ENCODE measurements at places on chromosomes 1 and 21.

GRCh38 chr1:24321126-24321525 lies 2.0 kb downstream of the GRHL3 start:
- DNase-seq = no peak

GRCh38 chr1:8663915-8664329 lies 153.5 kb downstream of the RERE start:
- DNase-seq = no peak

DNA sequence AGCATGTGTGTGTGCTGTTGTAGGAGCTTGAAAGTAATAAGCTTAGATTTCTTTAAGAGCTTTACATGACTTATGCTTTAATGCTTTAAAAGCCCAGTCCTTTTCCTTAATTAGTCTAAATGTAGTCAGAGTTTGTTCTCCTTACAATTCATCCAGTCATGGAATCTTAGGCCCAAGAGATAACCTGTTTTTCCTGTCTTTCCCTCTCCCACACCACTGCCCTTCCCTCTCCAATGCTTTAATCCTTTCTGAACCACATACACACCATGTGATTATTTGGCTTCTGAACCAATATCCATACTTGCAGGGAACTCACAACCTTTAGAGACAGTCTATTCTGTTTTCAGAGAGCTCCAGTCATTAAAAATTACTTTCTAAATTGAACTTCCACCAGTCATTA lies 37.6 kb downstream of the ALG6 start:
- DNase-seq = no peak

DNA sequence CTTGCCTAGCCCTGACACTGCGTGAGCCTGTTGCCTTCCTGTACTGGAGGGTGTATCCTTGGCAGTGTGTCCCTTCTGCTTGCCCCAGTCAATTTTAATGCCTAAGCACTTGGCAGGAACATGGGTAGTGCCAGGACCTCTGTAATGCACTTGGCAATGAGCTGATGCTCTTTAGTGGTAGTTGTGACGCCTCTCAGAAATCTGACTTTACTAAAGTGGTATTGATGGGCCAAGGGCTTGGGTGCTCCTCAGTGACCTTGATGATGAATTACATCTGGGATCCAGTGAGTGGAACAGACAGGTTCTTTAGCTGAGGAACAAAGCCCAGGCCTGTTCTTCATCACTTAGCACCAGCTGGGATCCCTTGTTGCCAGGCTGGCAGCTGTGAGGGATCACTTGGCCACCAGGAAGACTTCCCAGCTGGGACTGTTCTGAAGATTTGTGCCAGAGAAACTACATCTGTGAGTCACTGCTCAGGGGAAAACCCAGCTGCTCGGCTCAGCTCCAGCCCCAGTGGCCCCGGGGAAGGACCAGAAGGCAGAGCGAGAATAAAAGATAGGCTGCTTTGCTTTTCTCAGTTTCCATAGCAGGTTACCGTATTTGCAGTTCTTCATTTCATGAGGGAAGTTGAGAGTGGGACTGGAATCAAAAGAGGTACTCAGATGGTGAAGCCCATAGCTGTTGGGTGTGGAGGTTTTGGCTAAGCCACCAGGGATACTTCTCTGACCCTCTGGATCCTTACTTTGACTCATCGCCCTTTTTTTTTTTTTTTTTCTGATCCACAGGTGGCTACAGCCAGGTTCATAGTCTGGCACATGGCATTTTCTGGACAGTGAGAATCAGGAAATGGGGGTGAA lies 28.5 kb upstream of the KCNA2 start:
- DNase-seq = peak; percentile 47

DNA sequence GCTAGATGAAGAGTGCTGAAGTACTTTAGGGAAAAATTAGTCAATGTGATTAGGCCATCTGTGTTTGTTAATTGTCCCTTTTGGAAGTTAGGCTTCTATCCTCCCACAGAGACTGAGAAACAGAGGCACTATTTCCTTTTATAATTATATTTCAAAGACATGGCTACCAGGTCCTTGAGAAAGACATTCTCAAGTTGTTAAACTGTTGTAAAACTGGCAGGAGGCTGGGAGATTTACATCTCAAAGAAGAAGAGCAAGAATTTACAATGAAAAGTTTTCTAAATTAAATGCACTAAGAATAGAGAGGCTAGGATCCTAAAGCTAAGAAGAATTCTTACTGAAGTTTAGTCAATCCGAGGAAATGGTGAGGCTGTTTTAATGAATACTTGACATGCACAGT lies 74.0 kb upstream of the BRINP3 start:
- DNase-seq = no peak

DNA sequence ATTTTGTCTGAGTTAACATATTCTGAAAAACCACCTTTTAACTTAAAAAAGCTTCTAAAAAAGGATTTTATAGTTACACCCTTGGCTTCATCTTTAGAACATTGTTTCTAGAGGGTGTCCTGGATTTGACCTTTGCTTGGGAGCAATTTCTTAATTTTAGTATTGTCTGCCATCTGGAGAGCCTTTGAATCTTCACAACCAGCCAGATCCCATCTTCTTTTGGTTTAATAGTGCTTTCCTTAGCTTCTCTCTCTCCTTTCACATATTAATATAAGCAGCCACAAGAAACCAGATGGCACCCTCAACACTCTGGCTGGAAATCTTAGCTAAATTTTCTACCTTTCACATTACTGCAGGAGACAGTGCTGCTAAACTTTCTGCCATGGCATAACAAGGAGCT lies 76.5 kb upstream of the TSPAN2 start:
- no peak for DNase-seq

DNA sequence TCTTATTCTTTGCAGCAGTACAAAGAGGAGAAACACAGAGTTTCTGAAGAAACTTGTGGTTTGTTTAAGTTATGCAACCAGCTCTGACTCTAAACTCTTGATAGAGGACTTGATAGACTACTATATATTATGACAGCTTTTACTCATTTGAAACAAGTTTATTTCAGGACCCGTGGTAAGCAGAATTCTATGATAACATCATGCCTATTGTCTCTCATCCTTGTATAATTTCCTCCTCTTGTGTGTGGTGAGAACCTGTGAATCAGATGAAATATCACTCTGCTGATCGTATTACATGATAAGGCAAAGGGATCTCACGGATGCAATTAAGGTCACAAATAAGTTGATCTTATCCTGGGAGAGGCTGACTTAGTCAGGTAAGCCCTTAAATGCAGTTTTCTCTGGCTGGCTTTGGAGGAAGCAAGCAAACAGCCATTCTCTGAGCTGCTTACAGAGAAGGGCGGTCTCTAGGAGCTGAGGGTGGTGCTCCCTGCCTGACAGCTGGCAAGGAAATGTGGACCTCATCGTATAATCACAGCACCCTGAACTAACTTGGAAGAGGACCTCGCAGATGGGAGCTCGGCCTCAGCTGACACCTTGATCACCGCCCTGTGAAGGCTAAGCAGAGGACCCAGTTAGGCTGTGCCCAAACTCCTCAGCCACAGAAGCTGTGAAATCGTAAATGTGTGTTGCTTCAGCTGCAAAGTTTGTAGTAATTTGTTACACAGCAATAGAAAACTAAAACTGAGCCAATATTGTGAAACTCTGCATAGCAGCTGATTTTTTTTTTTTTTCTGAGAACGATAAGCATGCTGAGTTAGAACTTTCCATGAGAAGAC lies 151.1 kb upstream of the DPT start:
- DNase-seq = peak; percentile 52

DNA sequence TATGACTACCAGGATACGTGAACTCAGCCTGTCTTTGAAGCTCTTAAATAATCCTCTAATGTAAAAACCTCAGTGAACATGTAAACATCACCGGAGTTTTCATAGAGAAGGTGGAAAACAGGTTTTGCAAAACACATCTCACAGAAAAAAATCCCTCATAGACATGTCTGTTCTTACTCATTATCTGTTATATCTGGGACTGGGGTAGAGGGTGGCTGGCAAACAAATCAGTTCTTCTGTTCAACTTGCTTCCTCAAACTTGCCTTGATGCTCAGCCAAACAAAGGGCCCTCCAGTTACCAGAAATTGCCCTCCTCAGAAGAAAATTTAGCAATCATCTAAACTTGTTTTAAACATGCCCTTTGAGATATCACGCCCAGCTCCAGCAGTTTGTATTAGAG lies 66.1 kb upstream of the CXADR start:
- no peak for DNase-seq

GRCh38 chr1:22722901-22723550 lies 12.4 kb downstream of the EPHB2 start:
- no peak for DNase-seq

GRCh38 chr1:145778146-145778540 lies 45.8 kb downstream of the RNF115 start:
- peak; percentile 22 for DNase-seq

DNA sequence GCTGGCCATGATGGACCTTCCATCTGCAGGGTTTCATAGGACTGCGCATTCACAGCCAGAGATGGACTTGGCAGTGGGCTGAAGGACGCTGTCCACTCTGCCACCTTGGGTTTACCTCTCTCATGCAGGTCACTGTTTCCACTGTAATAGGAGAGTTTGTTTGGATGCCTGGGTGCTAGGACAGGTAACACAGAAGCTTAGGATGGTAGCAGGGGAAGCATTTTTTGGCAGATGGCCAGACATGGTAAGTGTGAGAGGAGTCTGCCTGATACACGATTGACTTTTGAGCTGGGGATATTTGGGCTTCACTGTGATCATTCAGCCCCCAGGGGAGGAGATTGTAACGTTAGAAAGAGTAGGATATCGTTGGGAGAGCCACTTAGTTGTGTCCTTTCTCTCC lies 11.8 kb downstream of the PSEN2 start:
- peak; percentile 15 for DNase-seq

DNA sequence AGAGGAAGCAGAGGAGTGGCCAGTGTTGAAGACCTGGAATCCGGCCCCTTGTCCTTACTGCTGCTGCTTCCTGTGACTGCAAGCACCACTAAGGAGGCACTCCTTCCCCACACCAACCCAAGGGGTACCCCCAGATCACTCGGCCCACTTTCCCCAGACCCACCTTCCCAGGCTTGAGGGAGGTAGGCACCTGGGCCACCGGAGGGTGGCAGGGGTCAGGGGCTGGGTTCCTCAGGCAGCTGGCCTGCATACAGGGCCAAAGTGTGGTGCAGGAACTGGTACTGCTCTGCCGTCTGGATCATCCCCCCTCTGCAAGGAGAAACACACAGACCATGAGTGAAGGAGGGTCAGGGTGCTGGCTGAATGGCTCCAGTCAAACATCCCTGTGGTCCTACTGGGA lies 3.9 kb upstream of the ARL8A start:
- DNase-seq = no peak

DNA sequence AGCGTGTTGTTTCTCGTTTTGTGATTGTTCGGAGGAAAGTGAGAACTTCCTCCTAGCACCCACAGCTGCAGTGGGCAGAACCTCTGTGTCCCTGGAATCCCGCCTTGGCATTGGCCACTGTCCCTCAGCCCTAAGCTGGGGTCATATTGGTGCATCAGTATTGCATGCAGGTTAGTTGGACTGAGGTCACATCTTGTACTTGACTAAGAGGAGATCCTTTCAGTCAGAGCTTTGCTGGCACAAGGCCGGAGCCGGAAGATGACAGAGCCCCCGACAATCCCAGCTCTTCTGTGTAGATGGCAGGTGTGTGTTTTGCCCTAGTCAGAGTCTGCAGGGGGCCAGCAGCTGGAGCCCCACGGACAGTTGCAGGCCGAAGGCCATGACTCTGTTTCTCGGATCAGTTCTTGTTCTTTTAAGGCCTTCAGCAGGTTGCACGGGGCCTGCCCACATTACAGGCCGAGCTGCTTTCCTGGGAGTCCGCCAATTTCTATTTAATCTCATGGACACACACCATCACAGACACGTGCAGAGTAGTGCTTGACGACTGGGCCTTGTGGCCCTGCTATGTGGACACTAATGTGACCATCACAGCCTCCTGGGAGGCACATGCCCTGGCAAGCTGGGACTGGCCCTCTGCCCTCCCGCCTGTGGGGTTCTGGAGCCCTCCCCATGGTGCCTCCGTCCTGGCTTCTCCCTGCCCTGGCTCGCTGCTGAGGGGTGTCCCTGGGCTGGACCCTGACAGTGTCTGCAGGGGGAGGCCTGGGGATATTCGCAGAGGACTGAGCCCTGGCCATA lies 14.9 kb downstream of the SNAP47 start:
- no peak for DNase-seq

DNA sequence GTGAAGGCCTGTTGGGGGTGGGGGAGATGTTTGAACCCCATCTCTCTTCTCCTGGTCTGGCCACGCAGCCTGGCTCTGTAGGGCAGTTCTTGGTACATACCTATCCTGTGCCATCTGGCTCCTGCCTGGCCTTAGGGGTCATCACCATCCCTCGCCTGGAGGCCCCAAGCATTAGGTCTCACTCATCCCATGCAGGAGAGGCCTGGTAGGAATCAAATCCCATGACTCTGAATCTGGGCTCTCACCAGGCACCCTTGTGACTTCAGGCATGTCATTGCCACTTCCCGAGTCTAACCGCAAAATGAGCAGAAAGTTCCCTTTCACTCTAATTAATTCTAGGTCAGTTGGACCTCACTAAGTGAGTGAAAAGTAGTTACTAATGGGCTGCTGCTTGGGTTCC lies 37.2 kb downstream of the ETNK2 start:
- no peak for DNase-seq

- peak; percentile 14 for DNase-seq
Observed at GRCh38 chr1:53219711-53220110, 723 bp downstream of the CZIB start.

DNA sequence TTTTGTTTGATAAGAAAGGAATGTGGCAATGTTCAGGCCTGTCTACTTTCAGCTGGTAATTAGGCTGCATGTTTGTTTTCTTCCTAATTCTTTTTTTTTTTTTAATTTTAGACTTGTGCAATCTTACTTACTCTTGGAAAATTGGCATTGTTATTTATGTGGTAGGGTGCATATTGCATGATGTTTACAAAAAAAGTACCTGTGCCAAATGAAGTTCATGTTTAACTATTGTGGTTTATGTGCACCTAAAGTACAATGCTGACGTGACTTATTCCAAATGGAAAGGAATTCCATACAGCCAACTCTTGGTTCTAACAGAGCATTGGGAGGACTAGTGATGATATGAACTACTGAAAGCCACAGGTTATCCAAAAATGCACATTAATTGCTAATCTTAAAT lies 51.0 kb downstream of the KCNK2 start:
- DNase-seq = peak; percentile 52
